ENCODE measurements at places on chromosomes 6 and 20.

- DNase-seq = peak; percentile 2
Measured at GRCh38 chr20:54626126-54626525, 150.7 kb downstream of the DOK5 start.

GRCh38 chr20:33945391-33946081 lies 48.2 kb upstream of the RALY start:
- DNase-seq = no peak

DNA sequence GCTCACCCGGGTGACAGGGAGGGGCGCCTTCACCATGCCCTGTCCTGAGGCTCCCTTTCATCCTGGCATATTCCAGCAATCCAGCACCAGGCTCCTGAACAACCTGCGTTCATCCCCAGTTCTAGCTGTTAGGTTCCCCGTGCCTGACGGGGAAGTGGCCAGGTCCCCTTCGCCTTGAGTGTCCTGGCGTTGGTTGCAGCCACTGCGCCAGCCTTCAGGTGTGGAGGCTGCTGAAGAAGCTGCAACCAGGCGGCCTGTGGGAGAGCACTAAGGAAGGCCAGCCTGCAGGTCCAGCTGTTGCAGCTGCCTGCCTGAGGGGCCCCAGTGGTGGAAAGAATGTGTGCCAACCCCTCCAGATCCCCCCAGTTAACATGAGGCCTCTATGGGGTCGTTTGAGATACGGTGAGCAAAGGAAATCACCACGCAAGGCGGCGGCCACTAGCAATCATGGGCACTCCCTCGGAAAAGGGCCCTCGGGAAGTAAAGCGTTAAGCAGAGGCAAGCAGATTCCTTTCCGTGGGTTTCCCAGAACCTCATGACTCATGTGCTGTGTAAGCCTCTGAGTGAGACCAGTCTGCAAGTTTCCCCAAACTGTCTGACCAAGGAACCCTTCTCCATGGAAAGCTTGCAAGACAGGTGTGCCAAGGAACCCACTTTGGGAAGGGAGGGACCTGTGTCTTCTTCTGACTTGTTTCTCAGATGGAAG lies 320.8 kb downstream of the TAF4 start:
- no peak for DNase-seq

DNA sequence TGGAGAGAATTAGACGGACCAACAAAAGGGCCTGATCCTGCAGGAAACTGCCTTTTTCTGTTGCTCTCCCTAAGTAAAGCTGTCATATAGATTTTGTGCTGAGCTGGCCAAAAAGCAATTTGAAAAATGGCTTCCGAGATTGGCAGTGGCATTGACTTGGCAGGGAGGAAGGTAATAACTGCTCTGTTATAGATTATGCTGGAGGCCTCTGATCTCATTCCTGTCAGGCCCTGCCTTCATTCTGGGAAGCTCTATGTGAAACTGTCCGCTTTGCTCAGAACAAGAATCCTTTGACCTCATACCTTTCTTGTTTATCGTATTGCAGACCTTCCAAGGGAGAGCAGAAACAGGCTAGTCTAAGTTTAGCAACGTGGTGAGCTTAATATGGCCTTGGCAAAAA lies 234.4 kb downstream of the PHACTR1 start:
- peak; percentile 56 for DNase-seq

DNA sequence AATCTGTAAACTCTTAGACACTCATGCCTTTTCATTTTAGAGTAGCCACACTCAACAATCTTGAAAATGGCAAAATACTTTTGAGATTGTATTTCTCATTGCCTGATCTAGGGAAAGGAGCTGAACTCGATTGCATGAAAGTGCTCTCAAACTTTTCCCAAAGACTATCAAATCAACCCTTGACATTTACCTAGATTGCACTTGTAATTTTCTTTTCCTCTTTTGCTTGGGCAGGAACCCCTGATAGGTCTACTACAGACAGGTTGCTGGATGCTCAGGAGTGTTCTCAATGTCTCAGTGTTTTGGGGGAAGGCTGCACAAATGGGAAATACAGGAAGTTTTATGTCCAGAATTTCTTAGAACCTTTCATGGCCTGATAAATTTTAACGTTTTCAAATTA lies 468.0 kb upstream of the GJE1 start:
- DNase-seq = no peak

DNA sequence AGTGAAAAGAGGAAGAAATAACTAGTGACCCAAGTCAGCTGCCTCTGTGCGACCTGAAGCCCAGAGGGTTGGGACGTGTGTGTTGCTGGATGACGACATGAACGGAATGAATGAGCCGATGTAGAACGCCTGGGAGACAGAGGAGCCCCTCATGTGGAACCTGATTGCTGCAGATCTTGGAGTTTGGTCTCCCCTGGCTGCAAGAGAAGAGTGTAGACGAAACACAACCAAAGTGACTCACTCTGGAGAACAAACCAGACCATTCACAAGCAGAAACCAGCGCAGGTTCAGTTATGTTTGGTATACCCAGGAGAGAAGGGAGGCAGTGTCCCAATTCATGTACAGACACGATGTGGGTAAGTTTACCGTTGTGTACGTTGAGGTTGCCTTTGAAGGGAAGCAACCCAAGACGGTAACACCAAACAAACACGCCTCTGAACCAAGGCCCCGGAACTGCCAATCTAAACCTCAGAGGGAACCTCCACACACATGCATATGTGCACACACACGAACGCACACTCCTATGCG lies 265.9 kb downstream of the BMP7 start:
- no peak for DNase-seq

All from NCI-H446 treated with DMSO at 0.1 percent for 48 hours (cell line).